LNCaP clone FGC (cell line): ENCODE measurements at places on chromosomes 6 and 20.
A peak's percentile ranks its signal among the peaks of the same experiment; 100 is the strongest.

DNA sequence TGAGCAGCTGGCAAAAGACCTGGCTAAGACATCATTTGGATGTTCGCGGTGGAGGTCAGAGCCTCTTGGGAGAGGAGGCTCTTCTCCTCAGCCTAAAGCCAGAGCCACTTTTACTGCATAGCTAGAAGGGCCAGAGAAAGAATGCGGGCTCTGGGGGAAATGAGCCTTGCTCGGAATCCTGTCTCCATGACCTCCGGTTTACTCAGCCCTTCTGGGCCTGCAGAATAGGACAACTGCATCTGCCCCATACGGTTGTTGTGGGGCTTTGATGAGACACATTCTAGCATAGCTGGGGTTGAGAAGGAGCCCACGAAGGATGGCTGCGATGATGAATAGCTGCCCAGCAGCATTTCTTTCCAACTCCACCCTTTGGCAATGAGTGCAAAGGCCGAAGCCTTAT lies 115.0 kb upstream of the SLC22A23 start:
- no peak for DNase-seq

DNA sequence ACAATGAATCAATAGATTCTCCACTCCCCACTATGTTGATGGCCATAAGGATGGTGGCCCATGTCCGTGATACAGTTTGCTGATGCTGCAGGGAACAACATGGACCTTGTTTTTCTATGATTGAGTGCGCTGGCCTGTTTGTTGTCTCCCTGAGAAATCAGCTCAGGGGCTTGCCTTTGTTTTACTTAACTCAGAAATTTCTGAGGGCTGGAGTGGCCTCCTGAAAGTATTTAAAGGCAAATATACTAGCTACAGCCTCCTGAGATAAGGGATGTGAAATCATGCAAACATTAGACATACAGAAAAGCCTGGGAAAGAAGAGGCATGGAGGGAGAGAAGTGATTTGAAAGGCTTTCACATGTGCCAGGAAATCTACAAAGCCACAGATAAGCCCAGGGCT lies 170.3 kb upstream of the FLRT3 start:
- no peak for DNase-seq

DNA sequence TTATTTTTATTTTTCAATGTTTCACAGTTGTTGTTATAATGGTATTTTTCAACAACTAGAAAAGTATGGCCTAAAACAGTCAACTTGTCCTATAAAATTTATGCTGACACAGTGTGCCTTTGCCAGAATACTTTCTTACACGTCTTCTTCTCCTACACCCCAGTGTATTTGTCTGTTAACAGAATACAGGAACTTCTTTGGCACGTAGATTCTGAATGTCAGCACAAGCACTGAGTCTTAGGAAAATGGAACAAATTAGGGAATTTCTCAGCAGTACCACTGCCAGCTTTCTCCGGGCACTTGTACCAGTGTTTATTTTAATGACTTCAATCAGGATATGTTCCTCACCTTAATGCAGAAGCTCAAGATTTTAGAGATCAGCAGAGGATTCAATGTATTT lies 26.7 kb upstream of the AKIRIN2 start:
- no peak for DNase-seq

DNA sequence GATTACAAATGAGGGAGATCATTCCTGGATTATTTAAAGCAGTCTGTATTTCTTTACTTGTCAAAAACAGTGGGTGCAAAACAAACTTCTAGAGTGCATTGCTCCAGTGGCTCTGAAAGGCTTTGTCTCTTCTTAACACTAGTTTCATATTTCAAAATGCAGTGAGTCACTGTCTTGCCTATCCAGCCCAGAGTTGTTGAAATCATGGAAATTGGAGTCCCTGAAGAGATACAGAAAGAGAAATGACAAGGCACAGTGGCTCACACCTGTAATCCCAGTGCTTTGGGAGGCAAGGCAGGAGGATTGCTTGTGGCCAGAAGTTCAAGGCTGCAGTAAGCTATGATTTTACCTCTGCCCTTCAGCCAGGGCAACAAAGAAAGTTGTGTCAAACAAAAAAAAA lies 11.3 kb downstream of the SLC2A12 start:
- DNase-seq = no peak

GRCh38 chr20:40476461-40476860 lies 212.6 kb downstream of the MAFB start:
- no peak for DNase-seq

GRCh38 chr6:129874837-129875236 lies 13.7 kb upstream of the TMEM244 start:
- DNase-seq = no peak

GRCh38 chr6:43246301-43247113 lies 3.2 kb downstream of the TTBK1 start:
- peak; percentile 85 for DNase-seq

GRCh38 chr20:52494244-52494643 lies 302.7 kb upstream of the ZFP64 start:
- no peak for DNase-seq

DNA sequence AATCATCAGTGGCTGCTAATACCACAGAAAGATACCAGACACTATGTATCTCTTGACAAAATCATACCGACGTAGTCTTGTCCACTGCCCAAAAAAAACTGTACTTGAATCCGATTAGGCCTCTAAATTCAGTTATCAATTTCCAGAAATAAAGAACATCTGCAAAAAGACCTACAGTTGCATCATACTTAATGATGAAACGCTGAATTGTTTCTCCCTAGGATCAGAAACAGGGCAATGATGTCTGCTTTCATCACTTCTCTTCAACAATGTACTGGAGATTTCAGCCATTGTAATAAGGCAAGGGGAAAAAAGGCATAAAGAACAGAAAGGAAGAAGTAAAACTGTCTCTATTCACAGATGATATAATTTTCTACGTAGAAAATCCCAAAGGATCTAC lies 152.0 kb downstream of the TASP1 start:
- DNase-seq = no peak

DNA sequence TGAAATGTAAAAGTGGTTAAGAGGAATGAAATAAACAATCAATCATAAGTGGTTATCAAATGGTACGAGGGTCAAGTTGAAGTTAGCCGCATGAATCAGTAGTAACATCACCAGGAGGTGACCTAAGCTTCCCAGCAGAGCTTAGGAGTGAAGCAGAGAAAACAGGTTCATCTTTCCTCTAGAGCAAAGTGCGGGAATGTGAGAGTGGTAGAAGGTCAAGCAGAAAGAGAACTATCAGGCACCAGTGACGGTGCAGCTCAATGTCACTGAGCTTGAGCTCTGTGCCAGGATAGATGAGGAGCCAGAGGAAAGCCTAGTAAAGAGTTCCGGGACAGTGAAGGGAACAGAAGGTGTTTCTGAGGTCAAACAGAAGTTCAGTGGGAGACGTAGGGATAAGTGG lies 20.8 kb upstream of the TNFAIP3 start:
- no peak for DNase-seq

DNA sequence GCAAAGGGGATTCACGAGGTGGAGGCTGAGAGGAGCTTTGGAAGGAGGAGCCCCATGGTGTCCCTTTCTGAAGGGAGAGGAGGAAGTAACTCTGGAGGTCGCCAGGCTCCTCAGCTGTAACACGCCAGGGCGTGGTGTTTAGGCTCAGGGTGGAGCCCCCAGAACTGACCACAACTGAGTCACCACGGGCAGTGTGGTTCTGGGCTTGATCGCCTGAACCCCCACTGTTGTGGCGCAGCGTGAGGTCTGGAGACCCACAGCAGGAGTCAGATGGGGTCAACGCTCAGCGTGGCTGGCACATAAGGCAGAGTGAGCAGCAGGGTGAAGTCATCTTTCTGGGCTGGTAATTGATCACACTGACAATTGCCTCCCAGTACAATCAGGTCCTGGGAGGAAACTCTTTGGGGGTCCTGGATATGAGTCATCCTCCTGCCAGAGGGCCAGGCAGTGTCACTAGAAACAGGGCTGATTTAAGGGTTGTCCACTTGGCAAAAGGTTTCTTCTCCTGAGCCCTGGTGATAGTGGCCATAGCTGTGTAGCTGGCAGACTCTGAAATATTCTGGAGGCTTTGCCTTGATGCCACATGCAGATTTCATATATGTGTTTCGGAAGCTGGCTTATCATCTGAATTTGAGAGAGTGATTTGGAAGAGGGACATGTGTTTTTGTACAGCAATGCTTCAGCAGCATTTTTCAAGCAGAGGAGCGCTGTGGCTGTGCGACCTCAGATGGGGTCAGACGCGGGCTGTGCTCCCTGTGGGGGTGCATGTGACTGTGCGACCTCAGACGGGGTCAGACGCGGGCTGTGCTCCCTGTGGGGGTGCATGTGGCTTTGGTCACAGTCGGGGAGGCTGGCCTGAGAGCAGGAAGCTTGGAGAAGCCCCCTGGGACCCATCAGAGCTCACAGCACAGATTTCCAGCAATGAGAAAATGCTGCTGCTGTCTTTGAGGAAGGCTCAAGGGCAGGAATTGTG lies 50.0 kb downstream of the SYNJ2 start:
- no peak for DNase-seq

DNA sequence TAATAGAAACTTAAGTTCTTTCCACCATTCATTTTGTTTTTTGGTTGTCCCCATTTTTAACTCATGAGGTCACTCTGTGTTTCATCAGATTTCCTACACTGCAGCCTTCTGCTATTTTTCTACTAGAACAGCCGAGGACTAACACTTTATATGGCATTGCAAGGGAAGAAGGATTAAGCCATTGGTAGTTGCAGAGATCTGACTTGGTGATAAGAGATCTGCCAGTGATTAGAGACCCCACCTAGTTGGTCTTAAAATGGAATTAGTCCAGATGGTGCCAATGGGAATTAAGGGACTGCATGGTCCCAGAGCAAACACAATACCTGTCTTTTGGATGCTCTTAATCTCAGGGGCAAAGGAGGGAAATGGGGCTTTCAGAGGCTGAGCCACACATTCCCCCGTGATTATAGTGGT lies 125.5 kb upstream of the TMEM170B start:
- DNase-seq = no peak

DNA sequence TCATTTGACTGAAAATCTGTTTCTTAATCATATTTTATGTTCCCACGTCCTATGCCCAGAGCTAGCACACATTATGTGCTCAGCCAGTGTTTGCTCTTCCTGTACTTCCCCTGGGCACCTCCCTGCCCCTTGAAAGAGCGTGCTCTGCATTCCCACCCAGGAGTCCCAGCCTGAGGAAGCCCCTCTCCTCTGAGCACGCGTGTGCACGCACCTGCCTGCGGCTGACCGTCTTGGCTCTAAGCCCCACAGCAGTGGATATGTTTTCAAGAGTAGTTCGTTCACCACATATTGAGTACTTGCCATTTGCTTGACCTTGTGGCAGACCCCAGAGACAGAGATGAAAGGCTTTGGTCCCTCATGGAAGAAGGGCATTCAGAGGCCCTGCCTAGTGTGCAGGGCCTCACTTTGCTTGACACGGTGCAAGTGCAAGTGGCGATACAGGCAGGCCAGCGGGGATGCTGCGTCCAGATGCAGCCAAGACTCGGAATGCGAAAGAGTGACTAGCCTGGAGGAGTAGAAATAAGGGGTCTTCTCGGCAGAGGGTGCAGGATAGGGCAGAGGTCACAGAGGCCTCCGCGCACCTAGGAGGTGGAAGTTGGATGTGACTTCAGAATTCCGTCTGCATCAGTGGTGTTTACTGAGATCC lies 14.1 kb downstream of the SYNDIG1 start:
- no peak for DNase-seq

DNA sequence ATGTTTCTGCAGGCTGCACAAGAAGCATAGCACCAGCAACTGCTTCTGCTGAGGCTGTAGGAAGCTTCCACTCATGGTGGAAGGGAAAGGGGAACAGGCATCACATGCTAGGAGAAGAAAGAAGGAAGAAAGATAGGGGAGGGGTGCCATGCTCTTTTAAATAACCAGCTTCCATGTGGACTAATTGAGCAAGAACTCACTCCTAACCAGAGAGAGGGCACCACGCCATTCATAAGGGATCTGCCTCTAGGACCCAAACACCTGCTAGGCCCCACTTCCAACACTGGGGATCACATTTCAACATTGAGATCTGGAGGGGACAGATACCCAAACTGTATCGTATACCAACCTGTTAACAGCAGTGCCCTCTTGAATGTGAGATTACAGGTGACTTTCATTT lies 46.9 kb upstream of the ARMC2 start:
- DNase-seq = no peak

GRCh38 chr6:116682334-116682712 lies 1.3 kb downstream of the KPNA5 start:
- DNase-seq = no peak

DNA sequence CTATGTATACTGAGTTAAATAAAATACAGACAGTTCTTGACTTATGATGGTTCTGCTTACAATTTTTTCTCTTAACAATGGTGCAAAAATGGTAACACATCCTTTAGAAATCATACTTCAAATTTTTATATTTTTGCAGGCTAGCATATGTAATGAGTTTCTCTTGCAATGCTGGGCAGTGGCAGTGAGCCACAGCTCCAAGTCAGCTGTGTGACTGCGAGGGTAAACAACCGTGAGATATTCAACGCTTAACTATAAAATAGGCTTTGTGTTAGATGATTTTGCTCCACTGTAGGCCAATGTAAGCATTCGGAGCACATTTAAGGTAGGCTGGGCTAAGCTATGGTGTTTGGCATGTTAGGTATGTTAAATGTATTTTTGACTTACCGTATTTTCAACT lies 136.1 kb downstream of the PLCB4 start:
- DNase-seq = peak; percentile 50

DNA sequence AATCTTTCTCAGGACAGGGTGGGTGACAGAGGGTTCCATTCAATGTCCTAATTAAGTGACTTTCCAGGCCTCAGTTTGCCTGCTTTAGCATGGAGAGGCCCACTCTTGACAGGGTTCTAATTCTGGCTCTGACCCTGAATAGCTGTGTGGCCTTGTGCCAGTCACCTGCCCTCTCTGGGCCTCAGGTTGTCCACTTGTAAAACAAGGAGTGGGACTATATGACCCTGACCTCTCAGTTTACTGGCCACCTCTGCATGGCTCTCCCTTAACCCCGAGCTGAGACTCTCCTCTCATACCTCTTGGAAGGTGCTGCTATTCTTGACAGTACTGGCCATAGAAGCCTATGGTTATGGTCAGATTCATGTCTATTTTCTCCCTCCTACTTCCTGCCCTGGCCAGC lies 44.1 kb upstream of the MLN start:
- DNase-seq = no peak

GRCh38 chr6:117960877-117961276 lies 53.8 kb downstream of the SLC35F1 start:
- no peak for DNase-seq

DNA sequence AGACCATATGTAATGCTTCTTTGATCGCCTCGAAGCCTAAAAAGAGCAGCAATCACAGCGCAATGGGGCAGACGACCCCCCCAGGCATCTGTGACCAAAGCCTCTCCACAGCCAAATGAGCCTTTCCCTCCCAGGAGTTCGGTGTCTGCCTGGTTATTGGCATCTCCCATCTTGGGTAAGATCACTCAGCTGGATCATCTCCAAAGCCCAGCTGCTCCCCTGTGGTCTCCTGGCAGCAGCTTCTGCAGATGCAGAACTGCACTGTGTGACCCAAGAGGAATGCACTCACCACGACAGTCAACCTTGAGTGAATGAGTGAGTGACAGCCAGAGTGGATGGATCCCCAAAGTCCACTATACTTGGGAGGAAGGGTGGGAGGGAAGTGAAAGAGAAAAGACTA lies 44.8 kb upstream of the IYD start:
- no peak for DNase-seq

- DNase-seq = no peak
Measured at GRCh38 chr20:46990017-46990595, 95.5 kb downstream of the EYA2 start.

- DNase-seq = no peak
Measured at GRCh38 chr6:43171707-43172103, 636 bp downstream of the SRF start.

- peak; percentile 27 for DNase-seq
Measured at GRCh38 chr6:3977875-3978711, 100.8 kb downstream of the FAM217A start.

- DNase-seq = no peak
Measured at GRCh38 chr20:48599748-48600469, 227.9 kb downstream of the PREX1 start.
